ENCODE measurements at places on chromosomes 6 and 20. TPM values are rescaled to one million over a fixed set of nuclear protein-coding genes. Genes with fewer than 3 reads are reported as not detected.

DNA sequence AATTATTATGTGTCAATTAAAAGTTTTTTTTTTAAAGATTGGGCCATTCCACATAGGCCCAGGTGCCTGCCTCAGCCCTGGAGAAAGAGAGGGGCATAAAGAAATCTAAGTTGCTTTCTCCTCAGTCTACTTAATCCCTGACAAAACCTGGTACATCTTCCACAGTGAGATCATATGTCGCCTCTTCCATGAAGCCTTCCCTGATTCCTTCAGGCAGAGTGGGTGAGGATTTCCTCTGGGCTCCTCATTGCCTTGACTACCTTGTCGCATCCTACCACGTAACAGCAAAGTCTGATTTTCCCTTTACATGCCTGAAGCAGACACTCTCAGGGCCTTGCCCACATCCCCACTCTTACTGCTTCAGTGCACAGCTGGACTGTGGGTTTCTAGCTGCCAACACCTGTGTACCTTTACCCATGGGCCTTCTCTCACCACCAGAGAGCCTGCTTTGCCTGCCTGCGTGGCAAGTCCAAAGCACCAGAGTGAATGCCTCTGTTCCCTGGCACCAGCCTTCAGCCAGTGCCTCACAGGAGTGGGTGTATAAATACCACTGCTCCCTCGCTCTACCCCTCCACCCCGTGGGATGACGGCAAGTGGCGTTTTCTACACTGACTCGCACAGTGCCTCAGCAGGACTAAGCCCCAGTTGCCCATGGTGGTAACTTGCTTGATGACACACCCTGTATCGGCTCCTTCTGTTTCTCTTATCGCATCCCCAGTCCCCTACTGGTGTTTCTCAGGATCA lies 68.0 kb downstream of the EYA2 start:
- DNase-seq: no peak

GRCh38 chr20:37222086-37222485 lies 39.5 kb downstream of the GHRH start:
- DNase-seq: no peak

- DNase-seq: peak; percentile 97
Observed at GRCh38 chr6:32087574-32088486, 21.3 kb downstream of the TNXB start.

DNA sequence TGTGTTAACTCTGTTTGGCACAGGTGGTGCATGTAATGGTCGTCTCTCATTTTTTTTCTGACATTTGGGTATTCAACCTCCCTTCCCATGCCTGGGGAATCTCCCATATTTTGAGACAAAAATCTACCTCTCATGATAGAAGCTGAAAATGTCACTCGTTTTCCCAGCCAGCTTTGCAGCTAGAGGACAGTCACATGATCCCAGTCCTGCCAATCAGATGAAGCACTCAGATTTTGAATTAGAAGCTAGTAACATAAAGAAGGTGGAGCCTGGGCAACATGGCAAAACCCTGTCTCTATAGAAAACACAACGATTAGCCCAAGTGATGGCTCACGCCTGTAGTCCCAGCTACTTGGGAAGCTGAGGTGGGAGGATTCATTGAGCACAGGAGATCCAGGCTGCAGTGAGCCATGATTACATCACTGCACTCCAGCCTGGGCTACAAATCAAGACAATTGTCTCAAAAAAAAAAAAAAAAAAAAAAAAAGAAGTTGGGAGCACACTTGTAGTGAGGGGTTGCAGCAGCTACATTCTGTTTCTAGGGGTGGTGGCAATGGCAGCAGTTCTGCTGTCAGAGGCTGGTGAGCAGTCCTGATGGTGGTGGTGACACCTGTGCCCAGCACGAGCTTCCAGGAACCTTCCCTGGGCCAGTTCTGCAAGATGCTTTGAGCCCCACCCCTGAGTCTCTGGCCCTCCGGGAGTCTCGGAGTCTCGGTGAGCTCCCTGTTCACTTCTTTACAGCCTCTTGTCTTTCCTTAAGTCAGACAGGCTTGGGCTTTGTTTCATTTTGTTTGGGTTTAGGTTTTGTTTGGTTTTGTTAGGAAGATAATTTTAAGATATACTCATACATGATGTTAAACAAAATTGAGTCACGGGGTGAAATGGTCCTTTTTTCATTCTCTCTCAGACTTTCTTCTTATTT lies 94.1 kb upstream of the KCNG1 start:
- no peak for DNase-seq

- DNase-seq: no peak
Observed at GRCh38 chr6:29769336-29769735, 46.1 kb downstream of the HLA-F start.

- DNase-seq: no peak
Observed at GRCh38 chr6:121868206-121868605, 432.8 kb downstream of the GJA1 start.

GRCh38 chr6:1482381-1483166 lies 93.2 kb downstream of the FOXF2 start:
- DNase-seq: no peak

GRCh38 chr6:150590446-150590845 lies 9.2 kb upstream of the PLEKHG1 start:
- no peak for DNase-seq

DNA sequence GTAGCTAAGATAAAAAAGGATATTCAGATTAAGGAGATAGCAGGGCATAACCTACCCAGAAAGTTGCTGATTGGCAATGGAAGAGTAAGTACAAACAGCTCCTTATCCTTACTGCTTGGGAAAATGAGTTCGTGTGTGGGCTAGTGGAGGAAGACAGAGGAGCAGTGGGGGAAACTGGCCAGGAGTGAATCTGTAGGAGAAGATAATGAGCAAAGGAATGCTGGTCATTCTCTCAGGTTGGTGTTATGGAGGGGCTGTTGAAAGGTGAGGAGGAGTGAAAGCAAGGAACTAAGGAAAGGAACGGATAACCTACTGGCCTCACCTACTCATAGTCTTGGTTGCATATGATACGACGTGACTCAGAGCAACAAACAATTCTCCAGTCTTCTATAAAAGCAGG lies 7.3 kb upstream of the GJB7 start:
- no peak for DNase-seq

GRCh38 chr6:123610779-123611178 lies 26.0 kb downstream of the TRDN start:
- DNase-seq: no peak

DNA sequence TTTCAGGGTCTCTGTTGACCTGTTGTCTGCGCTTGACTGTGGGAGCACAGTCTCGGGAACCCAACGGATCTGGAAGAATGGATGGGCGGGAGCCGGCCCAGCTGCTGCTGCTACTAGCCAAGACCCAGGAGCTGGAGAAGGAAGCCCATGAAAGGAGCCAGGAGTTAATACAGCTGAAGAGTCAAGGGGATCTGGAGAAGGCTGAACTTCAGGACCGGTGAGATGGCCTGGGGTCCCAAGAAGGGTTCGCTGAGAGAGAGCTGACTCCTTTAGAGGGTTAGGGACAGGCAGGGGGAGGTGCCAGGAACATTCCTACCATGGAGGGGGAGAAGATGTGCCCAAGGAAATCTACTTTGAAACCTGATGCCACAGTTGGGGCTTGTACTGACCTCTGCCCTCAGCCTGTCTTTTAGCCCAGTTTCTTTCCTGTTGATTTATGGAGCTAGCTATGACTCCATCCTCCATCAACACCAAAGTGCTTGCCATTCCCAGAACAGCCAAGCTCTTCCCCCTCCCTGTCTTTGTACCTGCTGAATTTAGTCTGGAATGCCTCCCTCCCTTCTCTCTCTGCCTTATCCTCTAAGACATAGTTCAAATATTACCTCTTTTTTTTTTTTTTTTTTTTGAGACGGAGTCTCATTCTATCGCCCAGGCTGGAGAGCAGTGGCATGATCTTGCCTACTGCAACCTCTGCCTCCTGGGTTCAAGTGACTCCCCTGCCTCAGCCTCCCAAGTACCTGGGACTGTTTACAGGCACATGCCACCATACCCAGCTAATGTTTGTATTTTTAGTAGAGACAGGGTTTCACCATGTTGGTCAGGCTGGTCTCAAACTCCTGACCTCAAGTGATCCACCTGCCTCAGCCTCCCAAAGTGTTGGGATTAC lies 12.2 kb downstream of the CEP250 start:
- peak; percentile 62 for DNase-seq

- DNase-seq: peak; percentile 66
Observed at GRCh38 chr20:36573798-36574365, 485 bp downstream of the TGIF2 start.

DNA sequence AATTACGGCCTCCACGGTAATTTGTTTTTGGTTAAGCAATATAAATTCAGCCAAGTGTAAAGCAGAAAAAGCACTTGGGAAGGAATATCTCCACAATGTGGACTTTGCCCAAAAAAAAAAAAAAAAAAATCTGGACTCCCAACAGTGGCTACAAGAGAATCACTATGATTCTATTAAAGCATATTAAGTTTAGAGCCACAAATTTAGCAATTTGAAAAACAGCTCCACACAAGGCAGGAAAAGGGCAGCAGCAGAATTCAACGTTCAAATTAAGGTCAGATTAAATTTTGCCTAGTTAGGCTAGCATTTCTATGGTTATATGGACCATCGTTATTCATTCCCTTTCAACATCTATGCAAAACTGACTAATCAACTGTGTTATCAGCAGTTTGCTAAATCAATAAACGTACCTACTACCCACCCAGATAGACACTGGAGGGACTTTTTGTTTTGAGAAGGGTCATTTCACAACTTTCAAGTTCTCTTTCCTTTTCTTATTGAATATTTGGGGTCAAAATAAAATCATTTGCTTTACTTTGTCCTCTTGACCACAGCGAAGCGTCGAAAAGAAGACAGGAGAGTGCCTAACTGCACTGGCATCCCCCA lies 1.0 kb downstream of the MCM9 start:
- DNase-seq: no peak

SOX18 gene
- 6.8 TPM for total RNA-seq

TCF21 gene
- 39.3 TPM for total RNA-seq

TREML1 gene
- not detected for total RNA-seq

PRDM13 gene
- total RNA-seq: not detected

MDFI gene
- total RNA-seq: 7.4 TPM

PMEPA1 gene
- total RNA-seq: 2.7 TPM

BCAS4 gene
- 2.0 TPM for total RNA-seq

OPN5 gene
- total RNA-seq: not detected

TMEM244 gene
- total RNA-seq: not detected

RIPOR3 gene
- total RNA-seq: 8.0 TPM

Measured in ovary (tissue), 10 donors.